ENCODE measurements at places on chromosomes 2 and 18.

GRCh38 chr2:116238511-116238910 lies 1576.0 kb upstream of the DDX18 start:
- no peak for DNase-seq

DNA sequence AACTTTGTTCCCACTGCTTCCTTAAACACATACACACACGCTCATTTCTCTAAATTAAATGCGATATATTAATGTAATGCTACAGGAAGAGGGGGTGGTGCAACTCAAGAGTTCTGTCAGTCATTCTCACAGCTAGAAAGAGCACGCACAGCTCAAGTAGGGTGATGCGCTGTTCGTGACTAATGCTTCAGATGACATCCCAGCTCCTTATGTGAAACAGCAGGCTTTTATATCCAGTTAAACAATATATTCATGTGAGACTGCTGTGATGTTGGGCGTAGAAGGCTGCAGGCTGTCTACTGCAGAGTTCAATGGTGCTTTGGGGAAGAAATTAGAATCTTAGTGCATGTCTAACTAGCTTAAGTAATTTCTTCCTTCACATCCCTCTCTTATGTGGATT lies 912.6 kb upstream of the FSHR start:
- no peak for DNase-seq

DNA sequence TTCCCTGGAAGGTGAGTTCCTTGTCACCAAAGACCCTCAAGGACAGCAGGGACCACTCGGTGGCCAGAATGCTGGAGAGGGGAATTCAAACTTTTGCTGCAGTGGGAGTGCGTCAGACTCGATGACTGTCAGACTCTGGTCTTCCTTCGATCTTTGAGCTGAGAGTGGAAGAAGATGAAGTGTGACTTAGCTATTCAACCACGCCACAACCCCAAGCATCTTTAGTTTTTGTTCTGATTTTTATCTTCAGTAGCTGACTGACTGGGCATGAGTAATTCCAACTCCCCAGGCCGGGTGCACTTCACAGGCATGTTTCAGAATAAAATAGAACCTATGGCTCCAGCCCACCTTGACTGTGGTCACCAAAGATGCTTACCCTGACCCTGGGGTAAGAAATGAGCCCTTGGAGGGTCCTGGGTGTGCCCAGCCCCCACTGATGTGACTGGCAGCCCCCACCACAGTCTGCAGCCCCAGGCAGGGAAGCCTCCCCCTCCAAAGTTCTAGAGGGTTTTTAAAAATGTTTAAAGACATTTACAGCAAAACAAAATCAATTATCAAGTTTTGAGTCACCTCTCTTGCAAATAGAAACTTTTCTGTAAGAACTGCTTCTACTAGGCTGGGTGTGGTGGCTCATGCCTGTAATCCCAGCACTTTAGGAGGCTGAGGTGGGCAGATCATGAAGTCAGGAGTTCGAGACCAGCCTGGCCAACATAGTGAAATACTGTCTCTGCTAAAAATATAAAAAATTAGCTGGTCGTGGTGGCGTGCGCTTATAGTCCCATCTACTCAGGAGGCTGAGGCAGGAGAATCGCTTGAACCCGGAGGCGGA lies 24.9 kb upstream of the YWHAQ start:
- peak; percentile 87 for DNase-seq

DNA sequence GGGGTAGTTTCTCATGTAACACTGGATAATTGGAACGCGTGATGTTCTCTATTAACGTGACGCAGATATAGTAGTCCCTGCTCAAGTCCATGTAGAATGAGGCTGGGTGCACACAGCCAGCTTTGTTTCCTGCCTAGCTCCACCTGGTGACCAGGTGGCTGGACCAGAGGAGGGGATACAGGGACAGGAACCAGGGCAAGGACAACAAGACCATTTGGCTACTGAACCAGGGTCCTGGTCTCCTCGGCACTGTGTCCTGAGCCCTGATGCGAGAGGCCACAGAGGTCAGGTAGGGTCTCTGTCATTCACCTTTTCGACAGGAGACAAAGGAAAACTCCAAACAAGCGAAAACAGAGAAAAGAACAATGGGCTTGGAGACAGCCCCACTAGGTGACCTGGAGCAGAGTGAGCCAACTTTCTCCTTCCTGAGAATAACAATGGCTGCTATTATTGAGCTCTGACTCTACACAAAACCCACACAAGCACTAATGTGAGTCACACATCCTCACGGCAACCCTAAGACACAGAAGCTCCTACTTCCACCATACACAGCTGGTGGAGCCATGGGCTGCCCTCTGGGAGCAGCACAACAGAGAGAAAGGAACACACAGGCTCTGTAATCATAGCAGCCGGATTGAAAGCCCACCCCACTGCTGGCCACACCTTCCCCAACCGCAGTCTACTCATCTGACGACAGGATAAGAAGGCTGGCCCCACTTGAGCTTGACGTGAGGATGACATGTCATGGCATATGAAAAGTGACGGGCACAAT lies 67.3 kb upstream of the TEX51 start:
- DNase-seq: no peak

DNA sequence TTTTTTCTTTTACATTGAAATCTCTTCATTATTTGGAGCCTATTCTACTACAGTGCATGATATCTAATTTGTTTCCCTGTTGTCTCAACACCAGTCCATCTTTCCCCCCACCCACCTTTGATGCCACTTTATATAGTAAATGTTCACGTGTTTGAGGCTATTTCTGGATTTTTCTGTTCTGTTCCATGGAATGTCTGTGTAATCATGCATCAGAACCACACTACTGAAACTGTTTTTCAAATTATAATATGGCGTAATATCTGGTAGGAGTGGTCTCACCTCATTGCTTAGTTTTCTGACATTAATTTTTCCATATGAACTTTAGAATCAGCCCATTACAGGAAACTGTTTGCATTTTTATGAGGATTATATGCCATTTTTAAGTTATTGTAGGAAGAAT lies 19.1 kb upstream of the NARS1 start:
- peak; percentile 21 for DNase-seq

DNA sequence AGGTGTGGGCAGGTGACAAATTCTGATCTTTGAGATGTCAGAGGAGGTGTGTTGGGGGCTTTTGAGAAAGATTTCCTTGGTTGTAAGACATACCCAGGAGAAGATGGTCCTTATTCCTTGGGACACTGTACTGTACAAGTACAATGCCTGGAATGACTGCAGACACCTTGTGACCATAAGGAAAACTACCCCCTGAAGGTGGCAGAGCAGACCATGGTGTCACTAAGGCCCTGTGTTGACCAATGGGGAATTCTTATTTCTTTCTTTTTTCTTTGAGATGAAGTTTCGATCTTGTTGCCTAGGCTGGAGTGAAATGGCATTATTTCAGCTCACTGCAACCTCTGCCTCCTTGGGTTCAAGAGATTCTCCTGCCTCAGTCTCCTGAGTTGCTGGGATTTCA lies 4.4 kb upstream of the ANKRD29 start:
- DNase-seq: no peak

DNA sequence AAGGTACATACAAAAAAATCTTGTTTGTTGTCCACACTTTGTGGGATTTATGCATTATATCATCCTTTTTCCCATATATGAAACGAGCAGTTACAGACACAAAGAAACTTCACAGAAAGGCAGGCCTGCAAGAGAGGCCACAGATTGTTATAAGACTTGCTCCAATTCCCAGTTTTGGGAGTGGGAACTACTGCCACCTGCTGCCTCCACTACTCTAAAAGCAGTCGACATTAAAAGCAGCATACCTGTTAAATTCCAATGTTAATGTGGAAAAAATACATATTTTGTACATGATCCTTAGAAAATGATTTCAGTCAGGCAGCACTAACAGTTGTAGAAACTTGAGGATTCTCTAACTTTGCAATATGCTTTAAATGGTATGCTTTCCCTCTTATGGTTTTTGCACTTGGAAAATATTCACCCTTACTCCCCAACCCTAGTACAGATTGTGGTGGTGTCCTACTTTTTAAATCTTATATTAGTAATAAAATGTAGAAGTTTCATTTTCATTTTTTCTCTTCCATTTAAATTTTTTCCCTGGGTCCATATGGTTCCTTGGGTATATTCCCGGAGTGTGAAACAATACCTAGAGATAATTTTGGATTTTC lies 37.9 kb downstream of the SLC38A11 start:
- peak; percentile 40 for DNase-seq

DNA sequence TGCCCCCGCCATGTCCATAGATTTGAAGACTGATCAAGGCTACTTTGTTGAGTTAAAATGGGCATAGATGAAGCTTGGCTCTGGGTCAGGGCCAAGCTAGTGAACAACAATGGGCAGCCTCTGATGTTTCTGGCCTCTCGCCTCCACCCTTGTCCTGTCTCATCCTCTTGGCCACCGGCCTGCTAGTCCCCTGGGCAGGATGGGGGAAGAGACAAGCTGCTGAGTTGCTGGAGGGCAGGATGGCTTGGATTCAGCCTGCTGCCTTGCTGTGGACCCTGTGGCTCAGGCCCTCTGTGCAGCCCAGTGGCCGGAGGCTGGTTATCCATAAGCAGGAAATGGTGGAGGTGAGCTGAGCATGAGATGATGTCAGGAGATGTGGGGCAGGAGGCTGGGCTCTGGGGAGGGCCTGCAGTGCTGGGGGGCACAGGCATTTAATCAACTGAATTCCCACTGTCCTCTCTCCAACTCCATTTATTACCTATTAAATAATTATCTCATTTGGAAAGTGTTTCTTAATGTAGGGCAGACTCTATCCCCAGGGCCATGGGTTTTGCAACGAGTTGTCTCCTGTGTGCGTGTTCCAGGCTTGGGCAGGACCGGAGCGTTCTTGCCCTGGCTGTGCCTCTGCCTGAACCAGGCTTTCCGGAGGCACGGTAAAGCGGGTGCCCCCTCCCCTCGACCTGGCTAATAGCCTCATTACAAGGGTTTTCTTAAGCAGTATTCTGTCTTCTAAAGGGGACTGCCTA lies 122.9 kb downstream of the GLI2 start:
- DNase-seq: no peak

- peak; percentile 32 for DNase-seq
Measured at GRCh38 chr2:127143841-127144782, 37.2 kb upstream of the BIN1 start.

DNA sequence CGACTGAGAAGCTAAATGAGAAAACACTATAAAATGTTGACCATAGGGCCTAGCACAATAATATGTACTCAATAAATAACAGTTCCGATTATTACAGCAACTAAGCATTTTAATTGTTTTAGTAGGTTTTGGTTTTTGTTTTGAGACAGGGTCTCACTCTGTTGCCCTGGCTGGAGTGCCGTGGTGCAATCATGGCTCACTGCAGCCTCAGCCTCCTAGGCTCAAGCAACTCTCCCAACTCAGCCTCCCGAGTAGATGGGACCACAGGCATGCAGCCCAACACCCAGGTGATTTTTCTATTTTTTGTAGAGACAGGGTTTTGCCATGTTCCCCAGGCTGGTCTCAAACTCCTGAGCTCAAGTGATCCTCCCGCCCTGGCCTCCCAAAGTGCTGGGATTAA lies 54.1 kb downstream of the ESCO1 start:
- no peak for DNase-seq

GRCh38 chr18:179499-179898 lies 21.1 kb downstream of the USP14 start:
- DNase-seq: no peak

GRCh38 chr2:46257476-46257875 lies 39.7 kb upstream of the EPAS1 start:
- peak; percentile 84 for DNase-seq

GRCh38 chr18:68083776-68084175 lies 567.3 kb upstream of the DSEL start:
- DNase-seq: no peak

GRCh38 chr2:168426861-168427260 lies 29.2 kb upstream of the CERS6 start:
- DNase-seq: no peak

GRCh38 chr2:73292316-73292905 lies 937 bp downstream of the EGR4 start:
- DNase-seq: no peak

DNA sequence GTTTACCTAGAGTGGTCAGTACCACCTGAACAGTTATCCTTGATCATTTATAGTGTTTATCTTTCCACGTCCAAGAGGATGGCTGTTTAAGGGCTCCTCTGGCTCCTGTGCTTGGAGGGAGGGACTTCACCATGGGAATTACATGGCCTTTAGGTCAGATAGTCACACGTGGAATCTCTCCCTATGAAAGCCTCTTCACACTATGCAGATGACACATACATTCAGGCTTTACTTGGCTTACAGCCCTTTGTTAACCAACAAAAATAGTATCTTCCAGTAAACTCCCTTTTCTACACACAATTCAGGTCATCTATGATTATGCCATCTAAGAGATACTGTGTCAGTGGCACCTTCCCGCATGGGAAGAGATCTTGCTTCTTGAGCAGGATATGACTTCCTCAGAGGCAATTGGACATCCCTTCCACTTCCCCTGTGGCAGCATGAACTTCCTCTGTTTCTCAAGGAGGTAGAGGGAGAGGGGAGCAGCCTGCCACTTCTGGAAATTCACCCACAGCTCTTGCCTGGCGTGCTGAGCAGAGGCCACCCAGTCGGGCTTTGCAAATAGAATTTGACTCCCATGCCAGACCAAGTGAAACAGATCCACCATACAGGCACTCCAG lies 53.5 kb downstream of the COLEC12 start:
- peak; percentile 57 for DNase-seq

GRCh38 chr2:85933753-85934594 lies 45.2 kb upstream of the ST3GAL5 start:
- DNase-seq: peak; percentile 83

DNA sequence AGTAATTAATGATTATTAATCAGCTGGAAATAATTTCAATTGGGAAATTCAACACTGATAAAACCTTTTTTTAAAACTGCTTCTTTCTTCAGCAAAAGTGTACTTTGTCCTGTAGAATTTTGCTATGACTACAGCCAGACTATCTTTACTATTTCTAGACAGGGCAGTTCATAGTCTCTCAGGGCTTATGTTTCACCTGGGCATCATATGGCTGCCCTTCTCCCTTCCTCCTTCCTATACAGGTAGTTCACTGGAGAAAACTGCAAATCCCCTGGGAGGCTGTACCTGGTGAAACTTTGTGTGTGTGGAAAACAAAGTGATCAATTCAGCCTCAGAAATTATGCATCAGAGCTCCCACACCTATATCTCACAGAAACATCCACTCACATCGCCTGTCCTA lies 38.6 kb downstream of the THADA start:
- DNase-seq: no peak

DNA sequence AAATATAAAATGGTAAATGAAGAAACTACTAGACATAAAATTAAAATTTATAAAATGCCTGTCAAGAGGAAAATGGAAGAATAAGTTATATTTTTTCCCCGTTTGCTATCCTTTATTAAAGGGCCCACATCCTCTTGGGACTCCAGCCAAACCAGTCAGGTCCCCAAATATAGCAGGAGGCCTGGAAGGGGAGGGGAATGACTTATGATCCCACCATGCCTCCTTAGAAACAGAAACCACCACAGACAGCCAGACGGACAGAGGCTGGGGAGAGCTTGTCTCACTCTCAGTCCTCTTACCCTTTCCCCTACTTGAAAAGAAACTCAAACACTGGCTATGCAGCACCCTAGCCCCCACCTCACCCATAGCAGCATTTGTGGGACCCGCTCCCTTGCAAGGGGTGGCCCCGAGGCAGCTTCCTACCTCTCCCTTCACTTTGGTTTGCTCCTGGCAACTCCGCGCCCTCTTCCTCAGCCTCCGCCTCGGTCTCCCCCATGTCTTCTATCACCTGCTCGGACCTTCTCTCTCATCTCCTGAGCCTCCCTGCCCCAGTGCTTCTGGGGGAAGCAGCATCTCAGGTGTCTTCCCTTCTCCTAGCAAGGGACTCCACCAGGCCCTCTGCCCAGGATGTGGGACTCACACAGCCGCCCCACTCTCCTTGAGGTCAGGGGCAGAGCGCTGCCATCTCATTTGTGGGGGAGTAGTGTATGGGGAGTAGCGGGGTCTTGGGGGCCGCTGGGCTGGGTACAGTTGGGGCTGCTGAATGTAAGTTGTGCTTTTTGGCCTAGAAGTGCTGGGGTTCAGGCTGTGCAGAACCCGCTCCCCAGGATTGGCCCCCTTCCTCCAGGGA lies 37.4 kb upstream of the ANKRD62 start:
- DNase-seq: no peak
